ENCODE measurements at places on chromosomes 4 and X.

GRCh38 chrX:47278691-47279090 lies 45.9 kb downstream of the USP11 start:
- DNase-seq = no peak

DNA sequence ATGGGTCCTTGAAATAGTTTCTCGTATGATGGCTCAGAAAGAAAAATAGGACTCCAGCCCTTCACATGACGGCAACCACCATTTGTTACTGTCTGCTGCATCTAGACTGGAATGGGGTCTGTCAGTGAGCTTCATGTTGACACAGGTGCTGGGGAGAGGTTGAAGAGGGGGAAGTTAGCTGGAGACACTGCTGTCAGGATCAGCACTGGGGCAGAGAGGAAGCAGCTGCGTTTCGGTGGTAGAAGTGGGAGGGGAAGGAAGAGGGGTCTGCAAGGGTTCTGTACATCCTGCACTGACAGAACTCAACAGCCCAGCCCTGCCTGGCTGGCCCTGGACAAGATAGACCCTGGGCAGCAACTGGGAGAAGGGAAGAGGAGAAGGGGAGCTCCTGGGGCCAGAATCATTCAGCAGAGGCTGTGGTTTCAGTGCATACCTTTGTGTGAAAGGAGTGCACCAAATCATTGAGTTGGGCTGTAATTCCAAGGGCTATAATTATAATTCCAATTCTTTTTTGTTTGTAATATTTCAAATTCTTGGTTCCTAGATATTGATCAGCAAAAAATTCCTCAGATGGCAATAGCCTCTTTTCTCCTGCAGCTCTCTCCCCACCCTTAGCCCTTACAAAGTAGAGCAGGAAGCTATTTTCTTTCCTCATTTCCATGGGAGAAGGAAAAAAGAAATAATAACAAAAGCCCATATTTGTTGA lies 119.4 kb upstream of the C1GALT1C1 start:
- no peak for DNase-seq

- DNase-seq = no peak
Observed at GRCh38 chr4:57424232-57424897, 314.2 kb upstream of the IGFBP7 start.

DNA sequence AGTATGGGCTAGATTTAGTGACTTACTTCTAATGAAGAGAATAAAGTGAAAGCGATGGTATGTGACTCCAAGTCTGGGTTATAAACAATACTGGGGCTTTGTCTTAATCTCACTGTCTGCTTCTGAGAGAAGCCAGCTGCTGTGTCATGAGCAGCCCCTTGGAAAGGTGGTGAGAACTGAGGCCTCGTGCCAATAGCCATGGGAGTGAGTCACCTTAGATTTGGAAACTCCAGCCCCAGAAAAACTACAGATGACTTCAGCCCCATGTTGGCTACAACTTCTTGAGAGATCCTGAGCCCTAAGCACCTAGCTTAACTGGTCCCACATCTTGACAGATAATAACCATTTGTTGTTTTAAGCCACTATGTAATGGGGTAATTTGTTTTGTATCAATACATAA lies 77.6 kb downstream of the CWH43 start:
- DNase-seq = no peak

- no peak for DNase-seq
Observed at GRCh38 chrX:16312761-16313623, 145.7 kb downstream of the MAGEB17 start.

DNA sequence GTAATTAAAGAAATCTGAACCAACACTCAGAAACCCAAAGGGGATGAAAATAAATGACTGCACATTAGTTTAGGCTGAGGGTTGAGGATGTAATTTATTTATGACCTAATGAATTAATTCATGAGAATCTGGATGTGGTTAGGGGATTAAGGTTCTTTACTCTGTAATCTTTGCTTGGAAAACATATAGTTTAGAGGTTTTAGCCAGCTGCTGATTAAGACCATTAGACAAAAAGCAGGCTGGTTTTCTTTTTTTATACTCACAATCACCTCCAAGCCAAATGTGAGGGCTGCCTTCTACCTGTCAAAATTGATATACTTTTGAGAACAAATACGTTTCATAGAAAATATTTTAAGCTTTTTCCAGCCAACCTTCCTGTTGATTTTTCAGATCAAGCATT lies 2705.8 kb downstream of the PCDH7 start:
- no peak for DNase-seq

DNA sequence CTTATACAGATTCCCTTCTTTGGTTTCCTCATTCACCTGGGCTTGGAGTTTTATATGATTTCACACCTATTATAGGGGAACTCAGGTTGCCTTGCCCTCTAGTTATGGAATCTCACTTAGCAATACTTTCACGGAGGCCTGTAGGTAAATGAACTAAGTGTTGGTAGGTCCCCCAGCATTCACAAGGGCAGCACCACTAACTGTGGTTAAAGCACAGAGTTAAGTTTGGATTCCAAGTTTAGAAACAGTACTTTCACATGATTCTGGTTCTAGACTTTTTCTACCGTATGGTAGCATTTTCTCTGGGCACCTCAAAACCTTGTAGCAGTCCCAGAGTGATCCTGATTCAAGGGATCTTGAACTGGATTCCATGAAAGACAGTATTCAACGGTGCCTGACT lies 46.4 kb downstream of the SH2D1A start:
- DNase-seq = no peak

GRCh38 chr4:139301821-139302611 lies at the start of gene NDUFC1:
Gene NDUFC1, minus strand, starts transcription at chr4:139302477. Its CDS starts 6,679 bp downstream, at chr4:139295798.
- DNase-seq = peak; percentile 38

GRCh38 chr4:85391589-85392410 lies 83.2 kb upstream of the ARHGAP24 start:
- no peak for DNase-seq

DNA sequence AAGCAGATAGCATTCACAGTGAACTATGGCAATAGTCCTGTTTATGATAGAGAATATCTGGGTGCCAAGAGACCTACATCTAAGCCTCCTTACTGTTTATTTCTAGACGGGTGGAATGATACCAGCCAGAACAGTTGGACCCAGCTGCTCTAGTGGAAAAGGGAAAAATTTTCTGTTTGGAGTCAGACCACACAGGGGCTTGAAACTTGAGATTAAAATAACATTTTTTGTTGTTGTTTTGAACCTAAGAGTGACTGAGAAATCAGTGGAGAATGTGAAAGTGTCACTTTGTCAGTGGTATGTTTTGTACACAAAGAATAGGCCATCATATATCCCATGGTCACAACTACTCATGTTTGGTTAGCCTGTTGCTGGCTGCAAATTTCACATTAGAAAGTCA lies 105.7 kb downstream of the AGTR2 start:
- no peak for DNase-seq

GRCh38 chr4:85028910-85029309 lies 62.4 kb upstream of the WDFY3 start:
- DNase-seq = no peak

DNA sequence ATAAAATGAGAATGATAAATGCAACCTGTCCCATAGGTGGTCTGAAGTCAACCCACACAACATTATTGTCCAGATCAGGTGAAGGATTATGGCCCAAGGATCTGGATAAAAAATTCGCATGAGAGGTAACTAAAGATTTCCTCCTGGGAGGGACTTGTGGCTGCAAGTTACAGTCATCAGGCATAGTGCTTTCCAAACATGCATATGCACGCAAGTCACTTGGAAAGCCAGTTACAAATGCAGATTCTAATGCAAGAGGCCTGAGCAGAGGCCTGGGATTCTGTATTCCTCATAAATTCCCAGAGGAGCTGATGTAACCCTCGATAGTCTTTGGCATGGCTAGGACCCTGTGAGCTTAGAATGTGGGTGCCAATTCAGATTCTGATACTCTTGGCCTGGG lies 21.1 kb downstream of the HS3ST1 start:
- DNase-seq = no peak

GRCh38 chrX:107654872-107655761 lies 26.8 kb downstream of the PRPS1 start:
- no peak for DNase-seq

- no peak for DNase-seq
Observed at GRCh38 chr4:47570816-47571215, 85.7 kb downstream of the ATP10D start.

DNA sequence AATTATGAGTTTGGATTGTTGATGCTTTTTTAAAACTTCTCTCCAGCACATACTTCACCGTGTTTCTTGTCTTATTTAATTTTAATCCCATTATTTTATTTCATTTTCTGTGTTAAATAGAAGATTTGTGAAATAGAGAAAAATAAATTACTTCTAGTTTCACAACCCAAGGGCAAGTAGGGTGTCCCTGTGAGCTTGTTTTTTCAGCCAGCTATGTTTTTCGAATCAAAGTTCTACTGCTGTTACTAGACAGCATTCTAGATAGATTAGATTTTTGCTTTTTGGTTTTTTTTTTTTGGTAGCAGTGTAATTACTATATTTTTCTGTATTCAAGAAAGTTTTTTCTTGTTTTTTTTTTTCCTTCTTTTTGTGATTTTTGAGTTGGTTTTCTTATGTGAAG lies 59.9 kb downstream of the RBPJ start:
- DNase-seq = no peak

DNA sequence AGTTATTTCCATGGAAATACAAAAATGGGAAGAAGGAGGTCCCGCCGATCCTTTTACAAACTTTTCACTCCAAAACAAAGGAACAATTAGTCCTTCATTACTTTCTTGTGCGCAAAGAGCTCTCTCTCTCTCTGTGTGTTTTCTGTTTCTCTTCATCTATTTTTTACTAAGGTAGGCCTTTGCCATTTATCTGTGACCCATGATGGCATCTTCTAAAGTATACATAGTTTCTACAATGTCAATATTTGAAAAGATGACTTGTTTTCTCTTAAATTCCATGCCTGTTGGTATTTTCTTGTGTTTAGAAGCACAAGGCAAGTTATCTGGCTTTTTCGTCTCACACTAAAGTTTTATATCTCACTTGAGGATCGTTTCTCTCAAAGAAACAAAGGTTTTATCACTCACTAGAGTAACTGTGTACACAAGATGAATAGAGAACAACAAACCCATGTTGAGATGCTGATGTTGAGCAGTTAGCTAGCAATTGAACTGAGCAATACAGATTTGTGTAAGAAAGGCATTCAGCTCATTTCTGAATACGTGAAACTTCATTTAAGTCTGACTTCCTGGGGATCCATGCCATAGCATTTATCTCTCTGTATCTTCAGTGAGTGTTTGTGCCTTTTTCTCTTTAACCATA lies 250.3 kb downstream of the GBA3 start:
- DNase-seq = no peak

- no peak for DNase-seq
Observed at GRCh38 chr4:155609455-155610059, 57.1 kb upstream of the GUCY1A1 start.

- no peak for DNase-seq
Observed at GRCh38 chrX:39174772-39175417, 373.6 kb downstream of the MID1IP1 start.

GRCh38 chr4:48331577-48332330 lies 9.6 kb upstream of the SLAIN2 start:
- DNase-seq = no peak

DNA sequence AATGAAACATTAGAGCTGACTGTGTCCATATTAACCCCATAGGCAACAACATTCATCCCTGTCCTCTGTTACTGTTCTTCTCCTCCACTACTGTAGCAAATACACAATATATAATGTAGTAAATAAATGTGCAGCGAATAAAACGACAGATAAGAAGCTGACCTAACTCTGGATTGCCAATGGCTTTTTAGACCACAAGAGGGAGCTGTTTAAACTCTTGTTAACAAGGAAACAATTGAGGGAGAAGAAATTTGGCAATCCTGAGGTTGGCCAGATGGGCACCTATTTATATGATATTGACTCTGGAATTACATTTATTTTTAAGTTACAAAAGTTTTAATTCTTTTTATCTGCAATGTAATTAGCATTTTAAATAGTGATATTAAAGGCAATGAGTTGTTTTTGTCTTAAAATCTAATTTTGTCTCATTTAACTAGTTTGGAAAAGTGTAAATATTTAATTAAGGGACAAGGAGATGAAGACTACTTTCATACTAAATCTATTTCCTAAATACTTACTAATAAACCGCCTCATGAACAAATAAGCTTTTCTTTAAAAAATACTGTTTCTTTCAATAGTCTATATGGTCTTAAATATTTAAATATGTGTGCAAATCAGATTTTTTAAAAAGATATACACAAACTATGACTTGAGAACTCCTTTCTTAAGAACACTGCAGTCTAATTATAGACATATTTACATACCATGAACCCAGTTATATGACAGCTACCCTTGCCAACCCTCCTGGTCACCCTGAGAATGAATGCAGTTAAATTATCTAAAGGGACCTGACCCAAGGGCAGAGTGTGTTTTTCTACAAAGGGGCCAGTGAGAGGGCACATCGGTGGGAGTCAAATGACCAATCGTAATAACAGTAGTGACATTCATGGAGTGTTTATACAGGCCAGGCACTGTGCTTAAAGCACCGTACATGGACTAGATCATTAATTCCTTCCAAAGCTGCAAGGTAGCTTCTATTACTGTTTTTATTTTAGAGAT lies 52.9 kb upstream of the HPF1 start:
- DNase-seq = peak; percentile 65

GRCh38 chr4:103721251-103721650 lies 1.5 kb upstream of the TACR3 start:
- DNase-seq = no peak

DNA sequence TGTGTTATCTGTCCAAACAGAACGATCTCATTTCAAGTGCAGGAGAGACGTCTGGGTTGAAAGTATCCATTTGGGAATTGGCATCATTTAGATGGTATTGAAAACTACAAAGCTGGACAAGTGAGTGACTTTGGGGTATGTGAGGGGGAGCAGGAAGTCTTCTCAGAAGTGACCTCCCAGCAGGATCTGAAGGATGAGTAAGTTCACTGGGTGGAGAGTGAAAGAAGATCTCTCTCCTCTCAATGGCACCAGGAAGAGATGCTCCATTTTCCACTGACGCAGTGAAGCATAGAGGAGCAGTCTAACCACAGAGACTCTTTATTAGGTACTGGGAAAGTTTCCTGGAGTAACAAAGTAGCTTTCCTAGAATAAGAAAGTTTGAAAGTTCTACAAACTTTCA lies 161.0 kb downstream of the CPE start:
- DNase-seq = no peak

All from right renal cortex interstitium (tissue), 3 donors.